ENCODE measurements at places on chromosomes 5 and 9.

DNA sequence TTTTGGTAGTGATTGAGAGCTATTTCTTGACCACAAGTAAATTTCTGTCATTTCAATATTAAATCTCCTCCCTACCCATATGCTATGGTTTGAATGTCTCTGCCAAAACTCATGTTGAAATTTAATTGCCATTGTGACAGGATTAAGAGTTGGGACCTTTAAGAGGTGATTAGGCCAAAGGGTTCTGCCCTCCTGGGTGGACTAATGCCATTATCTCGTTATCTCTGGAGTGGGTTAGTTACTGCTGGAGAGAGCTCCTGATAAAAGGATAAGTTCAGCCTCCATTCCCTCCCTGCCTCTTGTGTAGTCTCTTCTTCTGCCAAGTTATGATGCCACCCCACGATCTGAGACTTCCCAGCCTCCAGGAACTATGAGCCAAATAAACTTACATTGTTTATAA, 3.6 kb upstream of the DRD1 start:
- DNase-seq: no peak

GRCh38 chr9:14633148-14633547, 60.1 kb downstream of the ZDHHC21 start:
- no peak for DNase-seq

- DNase-seq: no peak
Observed at GRCh38 chr5:160133071-160133917, 14.0 kb upstream of the PWWP2A start.

DNA sequence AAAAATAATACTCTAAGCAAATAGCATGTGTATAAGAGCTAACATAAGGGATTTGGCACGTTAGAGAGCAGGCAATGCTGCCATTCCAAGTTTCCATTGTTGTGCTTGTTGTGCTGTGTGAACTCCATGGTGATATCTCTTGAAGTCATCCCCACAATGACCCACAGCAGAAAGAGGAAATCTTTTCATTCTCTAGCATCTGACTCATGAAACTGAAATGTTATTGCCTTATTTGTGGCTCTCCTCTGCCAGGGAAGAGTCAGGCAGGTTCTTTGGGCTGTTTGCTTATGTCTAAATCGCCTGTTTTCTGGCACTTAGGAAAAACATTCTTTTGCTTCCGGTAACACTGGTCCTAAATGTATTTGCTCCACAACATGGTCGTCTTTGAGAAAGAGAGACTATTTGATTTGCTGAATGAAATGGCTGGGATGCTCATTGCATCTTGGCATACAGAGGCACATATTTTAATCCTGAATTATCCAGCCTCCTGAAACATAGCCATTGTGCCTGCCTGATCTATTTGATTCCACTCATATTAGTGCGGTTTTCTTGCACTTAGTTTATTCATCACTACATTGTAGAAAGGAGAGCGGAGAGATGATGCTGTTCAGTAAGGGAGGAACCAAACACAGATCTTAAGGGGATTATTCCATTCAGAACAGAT, 188.8 kb downstream of the CSNK1G3 start:
- no peak for DNase-seq

- DNase-seq: no peak
Observed at GRCh38 chr5:36777105-36777757, 99.3 kb upstream of the NIPBL start.

GRCh38 chr5:473551-474192, 30.7 kb downstream of the EXOC3 start:
- DNase-seq: peak; percentile 26

DNA sequence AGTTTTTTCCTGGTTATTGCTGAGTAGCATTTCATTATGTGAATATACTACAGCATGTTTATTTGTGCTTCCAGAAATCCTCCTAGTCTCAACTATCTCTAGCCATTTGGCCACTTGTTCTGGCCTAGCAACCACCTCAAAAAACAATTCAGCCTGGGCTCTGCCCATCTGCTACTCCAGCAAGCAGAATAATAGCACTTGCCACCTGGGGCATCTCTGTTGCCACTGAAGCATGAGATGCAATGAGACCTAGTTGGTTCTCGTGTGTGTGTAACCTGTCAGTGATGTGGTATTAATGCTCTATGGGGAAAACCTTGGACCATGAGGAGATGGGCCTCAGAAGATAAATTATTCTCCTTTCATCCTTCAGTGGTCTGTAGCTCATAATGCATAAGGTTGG, 129.5 kb downstream of the RNF180 start:
- DNase-seq: no peak

DNA sequence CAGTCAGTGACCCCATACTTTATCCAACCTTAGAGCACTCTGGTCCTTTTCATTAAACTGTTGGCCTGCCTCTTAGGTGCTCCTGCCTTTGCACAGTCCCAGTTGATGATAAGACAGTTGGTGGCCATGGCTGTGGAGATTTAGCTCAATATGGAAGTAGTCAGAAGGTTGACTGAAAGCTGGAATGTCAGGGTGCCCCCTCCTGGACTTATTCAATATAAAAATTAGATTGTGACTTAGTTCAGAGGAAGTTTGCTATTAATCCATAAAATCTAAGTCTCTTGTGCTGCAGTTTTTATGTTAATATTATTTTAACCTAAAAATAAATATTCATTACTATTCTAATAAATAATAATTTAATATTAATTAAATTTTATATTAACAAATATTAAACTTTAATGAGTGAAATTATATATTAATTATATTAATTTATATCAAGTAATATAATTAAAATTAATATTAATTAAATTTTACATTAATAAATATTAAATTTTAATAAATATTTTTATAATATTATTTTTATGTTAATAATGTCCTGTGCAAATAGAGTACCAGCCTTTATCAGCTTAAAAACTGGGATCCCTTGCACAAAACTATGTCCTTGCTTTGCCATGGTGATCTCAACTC, 77.7 kb upstream of the ADAMTSL1 start:
- DNase-seq: no peak

DNA sequence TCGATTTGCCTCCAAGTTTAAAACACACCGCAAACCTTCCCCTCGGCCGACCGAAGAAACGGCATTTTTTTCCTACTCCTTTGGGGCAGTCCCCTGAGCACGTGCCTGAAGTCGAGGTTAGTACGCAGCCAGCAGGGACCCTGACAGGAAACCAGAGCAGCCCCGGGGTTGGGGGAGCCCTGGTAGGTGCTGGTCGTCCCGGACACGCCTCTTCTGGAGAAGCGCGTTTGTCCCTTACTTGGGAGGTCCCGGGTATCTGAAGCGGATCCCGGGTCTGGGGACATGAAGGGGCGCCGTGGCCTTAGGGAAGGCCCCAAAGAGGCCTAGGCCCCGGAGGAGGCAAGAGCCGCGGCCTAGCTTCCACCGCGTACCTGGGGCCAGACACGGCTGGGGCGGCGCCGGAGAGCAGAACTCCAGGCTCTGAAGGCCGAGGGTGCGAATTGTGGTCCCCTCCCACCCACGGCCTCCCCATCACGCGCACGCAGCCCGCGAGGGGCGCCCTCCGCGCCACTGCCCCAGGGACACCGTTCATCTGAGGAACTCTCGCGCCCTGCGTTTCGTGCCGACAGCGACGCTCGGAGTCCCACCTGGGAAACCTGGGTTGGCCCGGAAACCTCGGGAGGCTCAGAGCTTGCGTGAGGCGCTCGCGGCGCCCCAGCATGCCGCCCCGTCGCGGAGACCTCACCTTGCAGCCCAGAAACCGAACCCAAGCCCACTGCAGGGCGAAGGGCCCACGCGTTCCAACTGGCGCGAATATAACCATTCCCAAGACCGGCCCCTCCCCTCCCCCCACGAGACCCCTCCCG, 10.4 kb downstream of the OTP start:
- no peak for DNase-seq

- DNase-seq: no peak
Observed at GRCh38 chr5:167255926-167256325, 1035.5 kb upstream of the WWC1 start.

DNA sequence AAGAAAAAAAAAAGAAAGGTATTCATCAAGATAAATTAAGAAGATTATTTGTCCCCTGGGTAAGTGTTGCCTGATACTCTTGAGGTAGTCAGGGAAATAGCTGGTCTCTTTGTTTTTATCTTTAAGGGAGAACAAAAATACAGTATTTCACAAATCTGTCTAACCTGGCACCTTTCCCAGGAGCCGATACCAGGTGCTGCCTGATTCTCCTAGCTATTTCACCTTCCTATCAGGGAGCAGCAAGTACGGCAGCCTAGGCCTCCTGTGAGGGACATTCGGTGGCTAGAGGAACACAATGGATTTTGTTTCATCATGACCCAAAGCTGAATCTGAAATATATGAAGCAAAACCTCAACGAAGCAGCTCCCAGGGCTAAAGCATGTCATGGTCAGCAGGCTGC, 86.0 kb downstream of the TARS1 start:
- DNase-seq: no peak

GRCh38 chr9:20205821-20206220, 416.5 kb downstream of the MLLT3 start:
- DNase-seq: no peak

- DNase-seq: no peak
Observed at GRCh38 chr5:174706997-174707572, 17.3 kb upstream of the MSX2 start.

DNA sequence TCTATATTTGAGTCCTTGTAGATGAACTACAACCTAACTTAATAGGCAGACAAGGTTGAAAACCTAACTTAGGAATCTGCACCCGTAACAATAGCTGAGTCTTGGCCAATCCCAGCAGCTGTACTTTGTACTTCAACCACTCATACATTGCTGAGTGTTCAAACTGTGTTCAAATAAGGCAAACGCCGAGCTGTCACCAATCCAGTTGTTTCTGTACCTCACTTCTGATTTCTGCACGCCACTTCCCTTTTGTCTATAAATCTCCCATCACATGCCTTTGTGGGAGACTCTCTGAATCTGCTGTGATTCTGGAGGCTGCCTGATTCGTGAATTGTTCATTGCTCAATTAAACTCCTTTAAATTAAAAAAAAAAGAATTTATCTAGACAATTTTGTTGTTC, 167.8 kb upstream of the TUT7 start:
- no peak for DNase-seq
